Endothelial cell of umbilical vein (primary cell): ENCODE measurements at places on chromosomes 5 and 9. TPM values are rescaled to one million over a fixed set of nuclear protein-coding genes. Genes with fewer than 3 reads are reported as not detected.

DNA sequence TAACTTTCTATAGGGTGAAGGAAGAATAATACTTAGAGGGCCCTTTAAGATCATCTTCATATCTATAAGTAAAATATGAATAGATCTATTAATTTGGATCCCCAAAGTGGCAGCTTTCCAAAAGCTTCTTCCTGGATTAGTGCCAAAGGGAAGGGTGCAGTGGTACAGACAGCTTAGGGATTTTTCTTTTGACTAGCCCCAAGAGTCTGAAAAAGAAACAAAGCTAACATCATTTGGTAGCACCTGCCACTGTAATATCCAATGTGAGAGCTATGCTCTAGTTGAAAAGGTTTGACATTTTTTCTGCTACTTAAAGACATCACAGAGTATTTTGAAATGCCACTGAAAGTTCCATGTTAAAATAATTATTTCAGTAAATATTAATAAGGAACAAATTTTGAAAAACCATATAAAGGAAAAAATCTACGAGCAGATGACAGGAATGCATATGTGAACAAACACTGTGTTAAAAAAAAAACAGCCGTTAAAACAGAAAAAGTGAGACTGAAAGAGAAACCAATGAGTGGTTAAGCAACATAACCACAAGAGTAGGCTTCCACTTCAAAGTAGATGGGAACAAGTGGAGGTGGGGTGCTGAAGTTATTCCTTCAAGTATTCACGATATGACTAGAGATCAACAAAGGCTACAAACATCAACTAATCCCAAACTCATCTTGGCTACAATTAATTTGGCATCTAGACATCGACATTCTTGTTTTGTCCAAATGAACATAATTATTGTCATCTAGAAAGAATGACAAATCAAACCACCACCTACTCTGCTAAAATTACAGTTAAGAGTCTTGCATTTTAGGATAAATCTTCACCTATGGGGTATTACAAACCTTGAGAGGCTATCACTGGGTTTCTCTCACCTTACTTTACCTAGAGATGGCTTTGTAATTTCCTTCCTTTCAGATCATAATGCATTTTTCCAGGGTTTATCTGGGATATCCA lies 137.5 kb downstream of the CPLANE1 start:
- no peak for DNase-seq

DNA sequence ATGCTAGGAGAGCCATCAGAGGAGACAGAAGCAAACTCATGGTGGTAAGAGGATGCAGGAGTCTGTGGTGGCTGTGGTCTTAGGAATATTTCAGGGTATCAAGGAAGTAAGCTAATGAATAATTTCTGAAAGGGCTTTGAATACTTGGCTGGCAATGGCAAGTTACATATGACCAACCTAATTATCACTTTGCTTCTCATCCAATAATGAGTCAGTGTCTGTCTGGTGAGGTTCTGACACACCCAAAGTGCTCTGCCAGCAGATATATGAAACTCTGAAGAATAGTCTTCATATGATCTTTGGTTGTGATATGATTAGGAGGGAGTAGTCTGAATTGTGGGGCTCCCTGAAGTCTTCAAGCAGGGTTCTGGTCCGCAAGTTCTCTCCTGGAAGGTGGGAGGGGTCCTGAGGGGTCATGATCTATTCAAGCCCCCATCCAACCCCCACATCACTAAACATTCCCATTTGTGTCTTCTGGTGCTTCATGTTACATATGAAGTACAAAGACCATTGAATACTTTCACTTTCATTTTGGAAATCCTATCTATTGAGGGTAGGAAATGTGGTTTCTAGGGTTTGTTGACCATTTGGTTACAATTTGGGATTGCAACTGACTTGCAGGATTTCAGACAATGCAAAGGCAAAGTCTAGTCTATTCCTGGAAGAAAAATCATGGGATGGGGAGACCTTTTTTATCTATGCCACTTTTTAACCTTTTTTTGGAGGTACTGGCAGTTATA lies 199.9 kb upstream of the CDKN2B start:
- DNase-seq: no peak

DNA sequence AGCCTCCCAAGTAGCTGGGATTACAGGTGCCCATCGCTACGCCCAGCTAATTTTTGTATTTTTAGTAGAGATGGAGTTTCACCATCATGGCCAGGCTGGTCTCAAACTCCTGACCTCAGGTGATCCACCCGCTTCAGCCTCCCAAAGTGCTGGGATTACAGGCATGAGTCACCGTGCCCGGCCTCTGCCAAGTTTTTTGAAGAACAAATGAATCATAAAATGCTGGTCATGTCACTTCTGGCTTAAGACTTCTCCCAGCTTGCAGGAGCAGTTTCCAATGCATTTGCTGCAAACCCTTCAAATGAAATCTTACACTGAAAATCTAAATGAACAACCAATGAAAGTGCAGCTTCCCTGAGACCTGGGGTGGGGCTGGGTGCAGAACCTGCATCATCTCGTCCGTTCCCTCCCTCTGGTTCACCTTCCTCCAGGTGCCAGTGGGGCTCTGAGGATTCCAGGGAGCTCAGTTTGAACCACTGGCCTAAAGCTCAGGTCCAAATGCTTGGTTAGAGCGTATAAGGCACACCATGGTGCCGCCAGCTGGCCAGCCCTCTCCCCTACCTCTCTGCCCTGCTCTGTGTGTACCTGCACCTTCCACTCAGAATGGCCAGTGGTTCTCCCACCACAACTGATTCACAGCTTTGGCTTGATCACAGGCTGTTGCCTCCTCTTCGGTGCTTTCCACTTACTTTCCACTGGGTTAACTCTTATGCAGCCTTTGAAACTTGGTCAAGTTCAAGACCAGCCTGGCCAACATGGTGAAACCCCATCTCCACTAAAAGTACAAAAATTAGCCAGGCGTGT lies 39.8 kb upstream of the FUBP3 start:
- DNase-seq: peak; percentile 39

DNA sequence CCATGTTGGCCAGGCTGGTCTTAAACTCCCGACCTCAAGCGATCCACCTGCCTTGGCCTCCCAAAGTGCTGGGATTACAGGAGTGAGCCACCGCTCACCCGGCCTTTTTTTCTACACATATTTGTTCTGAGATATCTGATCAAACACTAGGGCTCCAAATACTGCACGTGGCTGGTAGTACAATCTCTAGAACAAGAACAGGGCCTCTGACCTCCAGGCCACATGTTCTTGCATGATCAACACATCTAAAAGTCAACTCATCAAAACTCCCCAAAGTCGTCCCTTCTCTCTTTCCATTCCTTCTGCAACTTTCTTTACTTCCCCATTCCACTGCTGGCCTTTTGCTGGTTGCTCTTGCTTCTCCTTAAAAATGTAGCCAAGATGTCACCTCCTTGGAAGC lies 113.3 kb upstream of the LHFPL2 start:
- no peak for DNase-seq

DNA sequence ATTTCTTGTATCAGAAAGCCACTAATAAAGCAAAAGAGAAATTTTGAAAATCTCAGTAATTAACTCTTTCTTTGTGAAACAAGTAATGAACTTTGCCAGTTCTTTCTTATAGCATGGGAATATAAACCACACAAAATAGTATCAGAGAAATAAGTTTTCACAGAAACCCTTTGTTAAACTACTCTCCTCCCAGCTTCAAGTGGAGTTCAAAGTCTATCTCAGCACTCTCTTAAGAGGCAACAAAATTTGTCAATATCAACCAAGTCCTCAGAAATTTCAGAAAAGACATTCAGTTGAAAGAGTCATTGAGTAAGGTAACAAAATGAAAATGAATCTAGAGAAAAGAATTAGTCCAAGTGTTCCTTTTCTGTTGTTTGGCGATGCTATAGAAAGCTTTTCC lies 89.3 kb downstream of the NTRK2 start:
- no peak for DNase-seq

GRCh38 chr9:68507130-68507805 lies 33.4 kb downstream of the TMEM252 start:
- DNase-seq: peak; percentile 14

Gene SV2C
- total RNA-seq: 0.07 TPM in 1 of 2 replicates, not detected in the other

Gene OR1B1
- total RNA-seq: not detected in 2 replicates

Gene BAAT
- total RNA-seq: not detected in 2 replicates
